ENCODE measurements at places on chromosomes 2 and 18. TPM values are rescaled to one million over a fixed set of nuclear protein-coding genes. Genes with fewer than 3 reads are reported as not detected.

The CROCC2 gene
- total RNA-seq: not detected

The RGPD4 gene
- total RNA-seq: not detected

The LCT gene
- total RNA-seq: 0.03 TPM

The TTL gene
- total RNA-seq: 36.2 TPM

The MAL gene
- total RNA-seq: 0.26 TPM

Data from A549 treated with AZD2906 at 1 μM for 4 hours (cell line).